ENCODE measurements at places on chromosomes 13 and 19.

GRCh38 chr13:69683921-69684686 is 423.5 kb upstream of the ATXN8OS start:
- DNase-seq = no peak

GRCh38 chr19:47896773-47897172 is 10.7 kb upstream of the SULT2A1 start:
- no peak for DNase-seq

- DNase-seq = no peak
These were observed 55.5 kb downstream of the BRCA2 start for GRCh38 chr13:32370805-32371204.

- peak; percentile 12 for DNase-seq
These were observed 114.9 kb downstream of the PTPRS start for GRCh38 chr19:5225486-5226345.

Measured in stimulated activated CD4-positive, alpha-beta T cell treated with anti-CD3 and anti-CD28 coated beads, Interleukin-12 subunit alpha, Interleukin-12 subunit beta, amount 100 ng/mL, for 48 hours (primary cell).